T-helper 1 cell (primary cell): ENCODE measurements at places on chromosomes 12 and 14.

DNA sequence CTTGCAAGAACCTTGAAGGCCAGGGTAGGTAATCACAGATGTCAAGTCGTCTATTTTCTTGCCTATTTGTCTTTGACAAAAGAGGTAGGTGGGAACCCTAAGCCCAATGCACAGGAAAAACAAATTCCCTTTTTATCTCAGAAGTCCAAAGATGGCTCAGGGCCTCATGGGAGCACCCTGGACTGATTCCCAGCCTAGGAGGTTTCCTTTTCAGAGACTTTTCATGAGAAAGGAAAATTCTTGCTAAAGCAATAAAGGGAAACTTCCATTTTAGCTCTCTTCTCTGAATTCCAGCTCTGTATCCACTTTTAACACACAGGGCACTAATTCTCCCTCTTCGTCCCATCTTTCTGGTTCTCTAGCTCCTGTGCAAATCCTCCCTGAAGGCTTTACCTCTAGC lies 1.2 kb downstream of the ZNF641 start:
- no peak for DNase-seq

DNA sequence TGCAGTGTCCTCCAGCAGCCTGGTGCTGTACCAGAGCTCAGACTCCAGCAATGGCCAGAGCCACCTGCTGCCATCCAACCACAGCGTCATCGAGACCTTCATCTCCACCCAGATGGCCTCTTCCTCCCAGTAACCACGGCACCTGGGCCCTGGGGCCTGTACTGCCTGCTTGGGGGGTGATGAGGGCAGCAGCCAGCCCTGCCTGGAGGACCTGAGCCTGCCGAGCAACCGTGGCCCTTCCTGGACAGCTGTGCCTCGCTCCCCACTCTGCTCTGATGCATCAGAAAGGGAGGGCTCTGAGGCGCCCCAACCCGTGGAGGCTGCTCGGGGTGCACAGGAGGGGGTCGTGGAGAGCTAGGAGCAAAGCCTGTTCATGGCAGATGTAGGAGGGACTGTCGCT lies 15.2 kb downstream of the C12orf43 start:
- no peak for DNase-seq

DNA sequence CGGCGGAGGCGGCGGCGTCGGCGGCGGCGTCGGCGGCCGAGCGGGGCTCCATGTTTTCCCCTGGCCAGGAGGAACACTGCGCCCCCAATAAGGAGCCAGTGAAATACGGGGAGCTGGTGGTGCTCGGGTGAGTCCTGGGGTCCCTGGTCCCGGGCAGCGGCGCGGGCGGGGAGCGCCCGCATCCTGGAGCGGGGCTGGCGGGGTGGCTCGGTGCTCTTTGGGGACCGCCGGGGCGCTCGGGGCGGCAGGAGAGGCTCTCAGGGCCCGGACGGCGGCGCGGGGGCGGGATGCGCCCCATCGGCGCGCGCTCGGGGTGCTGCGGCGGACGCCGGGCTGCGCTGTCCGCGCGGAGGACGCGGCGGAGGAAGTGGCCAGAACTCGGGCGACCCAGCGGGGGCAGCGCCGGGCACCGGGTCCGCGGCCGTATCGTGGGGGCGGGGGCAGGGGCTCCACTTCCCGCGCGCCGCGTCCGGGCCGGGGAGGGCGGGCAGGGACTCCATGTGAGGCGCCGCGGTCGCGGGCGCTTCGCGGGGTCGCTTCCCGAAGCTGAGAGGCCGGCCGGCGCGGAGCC lies 485 bp downstream of the PELI2 start:
- no peak for DNase-seq

DNA sequence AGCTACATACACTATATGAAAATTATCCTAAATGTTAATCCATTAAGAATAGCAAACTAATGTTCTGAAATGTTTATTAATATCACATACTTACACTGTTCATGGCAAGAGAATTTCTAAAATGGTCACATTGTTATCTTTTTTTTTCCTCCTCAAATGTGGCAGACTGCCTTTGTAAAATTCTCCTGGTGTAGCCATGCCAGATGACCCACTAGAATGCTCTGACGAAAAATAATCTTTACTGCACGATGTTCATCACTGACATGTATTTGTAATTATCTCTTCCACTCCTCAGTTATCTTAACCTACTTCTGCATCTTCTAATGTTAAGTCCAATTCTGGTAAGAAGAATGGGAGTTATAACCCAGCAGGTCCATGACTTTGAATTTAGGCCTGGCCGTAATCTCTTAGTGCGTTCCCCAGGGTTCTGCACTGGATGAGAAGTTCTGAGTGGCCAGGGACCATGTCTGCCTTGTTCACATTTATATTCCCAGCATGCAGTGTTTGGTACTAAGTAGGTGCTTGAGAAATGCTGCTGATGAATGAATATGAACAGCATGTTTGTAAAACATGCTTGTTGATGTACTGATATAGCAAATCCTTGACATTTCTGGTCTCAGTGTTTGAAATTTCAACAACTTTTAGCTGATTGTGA lies 46.7 kb downstream of the NOPCHAP1 start:
- no peak for DNase-seq

DNA sequence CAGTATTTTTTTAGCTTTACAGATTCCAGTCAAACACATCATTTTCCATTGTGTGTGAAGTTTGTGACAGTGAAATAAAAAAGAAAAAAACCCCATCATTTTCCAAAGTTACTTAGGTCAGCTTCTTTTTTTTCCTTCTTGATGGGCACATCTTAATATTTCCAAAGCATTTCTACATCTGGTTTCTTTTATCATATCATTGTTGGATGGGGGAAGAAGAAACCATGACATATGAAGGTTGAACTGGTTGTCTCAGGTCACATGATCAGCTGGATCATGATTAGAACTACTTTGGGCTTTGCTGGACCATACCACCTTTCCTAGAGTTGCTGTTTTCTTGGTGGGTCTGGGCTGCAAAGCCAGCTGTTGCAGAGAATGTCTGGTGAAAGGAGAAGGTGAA lies 59.8 kb downstream of the FOS start:
- no peak for DNase-seq

DNA sequence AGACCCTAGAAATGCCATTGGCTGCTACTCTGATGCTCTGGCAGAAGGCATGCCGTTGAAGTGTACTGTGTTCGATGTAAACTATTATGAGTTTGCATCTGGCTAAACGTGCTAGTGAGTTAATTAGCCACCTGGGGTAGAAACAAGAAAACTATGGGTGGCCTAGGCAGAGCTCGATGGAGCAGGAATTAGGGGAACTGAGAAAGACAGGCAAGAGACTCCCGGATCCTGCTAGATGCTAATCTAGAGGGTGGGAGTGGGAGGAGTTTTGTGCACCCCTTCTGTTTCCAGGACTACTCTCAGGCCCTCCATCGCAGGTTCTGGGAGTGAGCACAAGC lies 32.0 kb downstream of the TMEM63C start:
- no peak for DNase-seq

DNA sequence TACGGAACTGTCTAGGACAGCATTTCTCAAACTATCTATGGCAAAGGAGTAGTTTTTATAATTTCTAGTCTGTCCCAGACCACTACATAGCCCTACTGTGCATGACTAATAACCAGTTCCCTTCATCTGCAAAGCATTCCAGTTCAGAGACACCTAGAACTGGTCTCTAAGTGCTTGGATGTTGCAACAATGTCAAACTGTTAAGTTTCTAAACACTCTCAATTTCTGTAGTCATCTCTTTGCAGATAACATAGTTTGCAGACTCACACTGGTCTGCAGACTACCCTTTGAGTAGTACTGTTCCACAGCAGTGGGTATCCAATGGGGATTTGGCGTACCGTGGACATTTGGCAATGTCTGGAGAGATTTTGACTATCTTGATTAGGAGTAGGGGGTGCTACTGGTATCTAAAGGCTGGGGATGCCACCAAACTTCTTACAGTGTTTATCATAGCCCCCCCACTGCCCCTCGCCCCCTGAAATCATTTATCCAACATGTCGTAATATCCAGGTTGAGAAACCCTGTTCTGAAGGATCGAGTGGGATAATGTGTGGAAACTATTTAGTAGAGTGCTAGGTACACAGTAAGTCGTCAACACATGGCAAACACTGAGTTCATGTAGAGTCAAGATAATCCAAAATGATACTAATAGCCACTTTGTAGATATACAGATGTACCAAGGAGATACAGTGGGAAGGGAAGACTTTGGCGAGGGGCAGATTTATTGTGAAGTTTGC lies 1.7 kb downstream of the C12orf76 start:
- DNase-seq: no peak

DNA sequence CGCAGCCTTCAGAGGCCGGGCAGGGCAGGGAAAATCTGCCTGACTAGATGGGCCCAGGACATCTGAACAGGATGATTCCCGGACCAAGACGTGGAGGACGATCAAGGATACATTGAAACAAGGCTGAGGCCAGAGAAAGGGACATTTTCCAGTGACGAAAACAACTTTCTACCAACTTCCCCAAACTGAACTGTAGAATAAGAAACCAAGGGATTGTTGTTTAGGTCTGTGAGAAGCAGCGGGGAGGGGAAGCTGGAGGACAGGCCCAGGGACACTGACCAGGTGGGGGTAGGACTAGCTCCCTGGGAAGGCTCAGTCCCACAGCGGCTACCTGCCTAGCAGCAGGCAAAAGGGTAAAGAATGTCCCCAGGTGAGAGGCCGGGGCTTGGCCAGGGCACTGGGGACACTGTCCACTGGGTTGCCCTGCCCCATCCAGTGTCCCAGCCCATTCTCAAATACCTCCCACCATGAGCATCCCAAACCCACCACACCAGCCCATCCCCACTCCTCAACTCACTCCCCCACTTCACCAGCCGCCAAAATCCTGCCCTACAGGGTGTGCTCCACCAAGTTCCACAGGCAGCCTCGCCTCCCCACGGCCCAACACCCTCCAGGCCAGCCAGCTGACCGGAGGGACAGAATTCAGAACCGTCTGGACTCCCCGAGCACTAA lies 995 bp downstream of the TNFRSF1A start:
- DNase-seq: no peak

- no peak for DNase-seq
Observed at GRCh38 chr14:35992816-35993683, 166.9 kb downstream of the BRMS1L start.

DNA sequence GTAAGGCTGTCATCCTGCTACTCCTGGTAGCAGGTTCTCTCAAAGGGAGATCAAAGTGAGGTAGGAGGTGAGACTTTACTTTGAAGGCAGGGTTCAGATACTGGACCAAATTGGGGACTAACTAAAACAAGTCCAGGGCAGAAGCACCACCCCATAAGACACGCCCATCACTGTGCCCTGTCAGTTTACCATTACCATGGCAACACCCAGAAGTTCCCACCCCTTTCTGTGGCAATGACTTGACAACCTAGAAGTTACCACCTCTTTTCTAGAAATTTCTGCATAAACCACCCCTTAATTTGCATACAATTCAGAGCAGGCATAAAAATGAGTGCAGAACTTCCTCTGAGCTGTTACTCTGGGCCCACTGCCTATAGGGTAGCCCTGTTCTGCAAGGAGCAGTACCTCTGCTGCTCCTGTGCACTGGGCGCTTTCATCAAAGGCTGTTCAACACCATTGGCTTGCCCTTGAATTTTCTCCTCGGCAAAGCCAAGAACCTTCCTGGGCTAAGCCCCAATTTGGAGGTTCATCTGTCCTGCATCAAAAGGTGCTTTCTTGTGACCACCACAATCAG lies 64.8 kb upstream of the MAX start:
- DNase-seq: no peak

DNA sequence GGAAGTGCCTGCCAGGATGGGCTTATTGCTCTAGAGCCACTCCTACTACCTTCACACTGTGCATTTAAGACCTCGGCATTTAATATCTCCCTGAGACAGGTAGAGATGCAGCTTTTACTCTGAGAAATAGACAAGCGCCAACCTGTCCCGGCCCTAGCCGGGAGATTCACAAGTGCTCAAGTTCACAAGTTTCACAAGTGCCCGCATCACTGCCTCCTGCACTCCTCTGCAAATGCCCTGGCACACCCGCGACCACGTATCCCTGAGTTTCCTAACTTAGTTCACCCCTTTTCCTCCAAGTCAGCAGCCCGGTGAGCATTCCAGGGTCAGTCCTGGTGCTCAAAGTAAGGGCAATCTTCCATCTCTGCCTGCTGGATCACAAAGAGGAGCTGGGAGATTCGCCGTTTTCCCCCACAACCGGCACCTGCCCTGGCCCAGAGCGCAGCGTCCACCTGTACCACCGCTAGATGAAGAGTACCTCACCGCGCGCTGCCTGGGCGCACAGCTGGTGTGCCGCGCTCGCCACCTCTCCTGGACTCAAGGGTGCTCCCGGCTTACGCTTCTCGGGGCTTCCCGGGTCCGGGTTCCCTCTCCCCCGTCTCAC lies 5.0 kb upstream of the SLC38A4 start:
- DNase-seq: no peak

- DNase-seq: no peak
Observed at GRCh38 chr12:123961585-123962345, 10.9 kb downstream of the CCDC92 start.

DNA sequence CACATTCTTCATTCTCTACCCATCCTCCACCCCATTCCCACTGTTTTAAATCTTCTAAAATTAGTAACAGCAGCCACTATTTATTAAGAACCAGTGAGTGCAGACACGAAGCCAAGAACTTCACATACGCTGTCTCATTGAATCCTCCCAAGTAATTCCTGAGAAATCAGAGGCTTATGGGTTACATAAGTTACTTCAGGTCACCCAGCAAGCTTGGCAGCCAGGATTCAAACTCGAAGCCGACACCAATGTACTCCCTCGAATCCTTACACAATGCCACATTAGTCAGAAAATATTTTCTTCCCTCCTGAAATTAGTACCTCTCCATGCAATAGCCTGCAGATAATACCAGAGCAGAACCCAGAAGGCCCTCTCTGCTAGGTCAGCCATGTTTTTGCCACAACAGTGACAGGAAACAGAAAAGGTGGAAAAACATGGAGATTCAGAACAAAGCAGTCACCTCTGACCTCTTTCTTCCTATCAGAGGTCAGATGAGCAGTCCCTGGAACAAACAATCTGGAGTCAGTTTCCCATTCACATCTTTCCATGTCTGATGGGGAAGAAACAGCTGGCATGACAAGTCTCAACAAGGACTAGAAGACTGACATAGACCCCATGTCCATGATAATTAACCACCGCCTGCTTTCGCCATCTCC lies 16.4 kb downstream of the NID2 start:
- no peak for DNase-seq

DNA sequence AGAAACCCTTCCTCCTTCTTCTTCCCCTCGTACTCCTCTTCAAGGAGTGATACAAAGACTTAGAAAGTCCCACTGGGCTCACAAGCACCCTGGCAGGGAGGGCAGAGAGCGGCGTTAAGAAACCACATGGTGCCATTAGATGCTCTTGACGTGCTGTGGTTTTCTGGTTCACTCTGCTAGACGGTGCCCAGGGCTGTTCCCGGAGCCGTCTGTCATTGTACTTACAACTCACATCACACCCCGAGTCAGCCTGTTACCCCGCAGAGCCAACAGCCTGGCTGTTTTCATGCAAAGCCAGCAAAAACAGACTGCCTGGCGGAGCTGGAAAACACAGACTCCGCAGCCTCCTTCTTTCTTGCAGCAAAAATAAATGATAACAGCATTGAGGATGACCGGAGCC lies 232.6 kb upstream of the TBX3 start:
- no peak for DNase-seq

- no peak for DNase-seq
Observed at GRCh38 chr12:50603817-50604639, 99.2 kb downstream of the DIP2B start.

GRCh38 chr14:91647856-91648255 lies 84.0 kb downstream of the CATSPERB start:
- DNase-seq: no peak
